NK-92 treated with Interleukin-12 subunit alpha and Interleukin-12 subunit beta, amount 100 ng/mL, for 24 hours (cell line): ENCODE measurements at places on chromosomes 5 and 9.

DNA sequence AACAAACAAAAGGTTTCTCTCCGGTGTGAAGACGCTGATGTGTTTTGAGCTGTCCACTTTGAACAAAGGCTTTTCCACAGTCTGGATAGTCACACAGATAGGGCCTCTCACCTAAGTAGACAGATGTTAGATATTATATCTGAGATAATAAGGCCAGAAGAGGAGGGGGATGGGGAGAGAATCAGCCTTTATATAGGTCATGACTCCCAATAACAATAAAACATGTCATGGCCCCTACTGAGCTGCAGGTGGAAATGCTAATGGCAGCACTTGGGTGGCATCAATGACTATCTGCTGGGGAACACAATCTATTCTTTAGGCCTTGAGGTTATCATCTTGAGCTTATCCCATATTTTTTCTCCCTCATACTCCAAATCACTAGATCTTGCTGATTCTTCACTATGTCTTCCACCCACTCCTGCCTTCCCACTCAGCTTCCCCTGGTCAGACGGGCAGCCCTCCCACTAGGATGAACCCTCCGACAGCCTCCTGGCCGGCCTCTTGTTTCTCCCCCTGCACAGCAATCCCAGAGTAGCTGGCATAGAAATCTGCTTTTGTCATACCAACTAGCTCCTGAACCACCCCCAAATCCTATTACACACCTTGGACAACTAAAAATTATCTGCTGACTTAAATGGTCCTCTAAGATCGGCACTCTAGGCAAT lies 11.5 kb upstream of the SLC35D2 start:
- no peak for DNase-seq

- DNase-seq, result no peak
Measured at GRCh38 chr5:1930880-1931603, 48.3 kb upstream of the IRX4 start.

DNA sequence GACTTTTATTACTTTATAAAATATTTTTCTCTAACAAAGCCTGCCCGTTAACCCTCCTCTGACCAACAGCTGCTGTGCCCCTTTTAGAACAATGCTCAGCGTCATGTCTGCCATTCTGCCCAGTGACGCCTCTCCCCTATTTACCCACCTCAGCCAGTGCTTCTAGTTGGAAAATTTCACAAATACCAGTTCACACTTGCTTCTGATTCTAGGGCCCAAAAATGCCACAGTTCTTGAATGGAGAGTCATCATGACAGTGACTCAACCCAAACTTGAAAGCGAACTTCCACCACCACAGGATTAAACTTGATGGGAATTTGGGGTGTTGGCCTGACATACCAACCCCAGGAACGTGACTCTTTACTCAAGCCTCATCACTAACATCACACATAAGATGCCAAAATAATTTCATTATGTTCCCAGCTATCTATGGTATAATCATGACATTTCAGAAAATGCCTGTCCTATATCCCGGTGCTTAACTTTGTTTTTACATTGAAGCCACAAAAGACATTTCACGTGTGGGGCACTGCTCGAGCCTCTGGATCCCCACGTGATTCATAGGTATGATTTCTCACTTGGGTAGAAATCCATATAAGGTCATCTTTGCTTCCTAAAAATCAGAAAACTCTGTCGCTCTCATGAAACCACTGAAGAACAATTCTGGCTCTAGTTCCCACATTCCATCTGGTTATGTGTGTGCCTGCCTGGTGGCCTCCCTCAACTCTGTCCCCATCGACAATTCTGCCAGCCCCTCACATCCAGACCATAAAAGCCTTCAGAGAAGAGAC lies 220.9 kb downstream of the ACTL7B start:
- no peak for DNase-seq

DNA sequence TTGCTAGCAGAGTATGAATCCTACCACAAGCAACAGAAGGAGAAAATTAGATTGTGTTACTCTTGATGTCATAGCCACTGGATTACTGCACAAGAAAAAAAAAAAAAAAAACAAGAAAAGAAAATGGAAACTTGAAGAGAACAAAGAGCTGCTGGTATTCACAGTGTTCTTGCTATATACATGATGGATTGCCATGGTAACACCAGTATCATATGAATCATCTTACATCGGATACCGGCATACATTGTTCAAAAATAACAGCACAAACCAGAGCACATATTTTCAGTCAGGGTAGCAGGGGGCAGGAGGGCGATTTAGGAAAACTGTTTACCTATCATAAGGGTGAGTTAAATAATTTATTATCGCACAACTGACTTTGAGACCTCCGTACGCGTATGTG lies 472.9 kb downstream of the PDE4D start:
- DNase-seq, result no peak

DNA sequence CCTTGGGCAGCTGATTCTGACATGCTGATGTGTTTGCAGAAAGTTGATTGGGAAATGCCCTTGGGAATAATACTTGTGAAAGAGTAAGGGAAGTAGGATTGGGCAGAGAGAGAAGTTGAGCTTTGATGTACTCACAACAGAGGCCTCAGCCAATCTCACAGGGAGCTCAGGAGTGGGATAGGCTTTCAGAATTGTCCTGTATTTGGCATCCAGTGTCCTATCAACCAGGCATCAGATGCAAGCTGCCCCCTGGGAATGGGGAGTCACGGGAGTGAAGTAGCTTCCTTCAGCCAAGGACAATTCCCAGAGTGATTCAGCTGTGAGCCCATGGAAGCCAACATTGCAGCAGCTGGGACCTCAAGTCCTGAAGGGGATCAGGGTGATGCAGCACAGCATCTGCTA lies 39.6 kb downstream of the DMAC1 start:
- DNase-seq, result no peak

GRCh38 chr5:60340965-60341471 lies 358.9 kb downstream of the DEPDC1B start:
- no peak for DNase-seq

GRCh38 chr5:33317271-33317670 lies 123.5 kb upstream of the TARS1 start:
- DNase-seq, result no peak

DNA sequence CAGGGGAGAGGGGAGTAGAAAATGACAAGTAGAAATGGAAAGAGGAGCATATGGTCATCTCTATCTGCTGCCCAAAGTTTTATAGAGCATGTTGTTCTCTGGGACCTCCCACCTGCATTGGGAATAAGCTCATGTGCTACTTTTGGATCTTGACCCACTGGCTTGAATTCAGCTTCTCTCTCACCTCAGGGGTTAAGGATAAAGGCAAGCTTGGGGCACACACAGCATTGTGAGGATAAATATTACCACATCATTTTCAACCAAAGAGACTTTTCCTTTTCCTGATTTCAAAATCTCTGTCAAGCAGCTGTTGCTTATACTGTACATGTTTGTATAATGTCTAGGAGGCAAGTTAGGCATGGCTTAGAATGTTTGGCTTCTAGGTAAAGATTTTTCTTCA lies 16.6 kb downstream of the ATP10B start:
- no peak for DNase-seq

DNA sequence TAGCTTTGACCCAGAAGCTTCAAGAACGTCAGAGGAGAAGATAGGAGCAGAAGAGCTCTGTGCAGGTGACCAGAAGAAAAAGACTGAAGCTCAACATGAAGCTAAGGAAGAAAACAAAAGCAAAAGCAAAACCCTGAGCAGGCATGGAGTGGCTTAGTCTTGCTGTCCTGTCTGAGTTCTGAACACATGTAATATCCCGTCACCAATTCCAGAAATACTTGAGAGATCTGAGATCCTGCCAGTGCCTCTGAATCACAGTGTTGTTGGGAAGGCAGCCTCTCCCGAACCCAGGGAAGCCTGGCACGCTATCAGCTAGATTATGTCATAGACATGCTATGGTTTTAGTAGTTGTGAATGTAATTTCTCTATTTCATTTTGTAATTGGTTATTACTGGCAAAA lies 235.7 kb downstream of the ICE1 start:
- no peak for DNase-seq

DNA sequence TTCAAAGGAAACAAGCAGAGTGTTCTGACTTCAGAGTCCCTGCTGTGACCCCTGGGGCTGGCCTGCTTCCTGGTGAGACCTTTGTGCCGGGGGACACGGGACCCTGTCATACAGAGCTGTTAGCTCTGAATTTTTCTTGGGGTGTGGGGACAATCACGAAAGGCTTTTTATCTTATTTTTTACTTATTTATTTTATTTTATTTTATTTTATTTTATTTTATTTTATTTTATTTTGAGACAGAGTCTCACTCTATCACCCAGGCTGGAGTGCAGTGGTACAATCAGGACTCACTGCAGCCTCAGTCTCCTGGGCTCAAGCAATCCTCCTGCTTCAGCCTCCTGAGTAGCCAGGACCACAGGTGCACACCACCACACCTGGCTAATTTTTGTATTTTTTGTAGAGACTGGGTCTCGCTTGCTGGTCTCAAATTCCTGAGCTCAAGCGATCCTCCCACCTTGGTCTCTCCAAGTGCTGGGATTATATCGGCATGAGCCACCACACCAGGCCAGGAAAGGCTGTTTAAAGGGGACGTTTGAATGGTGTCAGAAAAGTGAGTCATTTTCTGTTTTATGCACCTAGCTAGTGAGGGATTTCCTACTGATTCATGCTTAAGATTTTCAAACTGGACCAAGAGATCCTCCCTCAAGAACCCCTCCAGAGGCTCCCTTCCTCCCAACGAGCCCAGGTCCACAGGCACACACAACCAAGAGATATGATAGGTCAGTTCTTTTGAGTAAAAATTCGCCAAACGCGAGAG lies 75.7 kb downstream of the OLFM1 start:
- no peak for DNase-seq

GRCh38 chr5:126542441-126542840 lies 52.6 kb downstream of the ALDH7A1 start:
- no peak for DNase-seq

DNA sequence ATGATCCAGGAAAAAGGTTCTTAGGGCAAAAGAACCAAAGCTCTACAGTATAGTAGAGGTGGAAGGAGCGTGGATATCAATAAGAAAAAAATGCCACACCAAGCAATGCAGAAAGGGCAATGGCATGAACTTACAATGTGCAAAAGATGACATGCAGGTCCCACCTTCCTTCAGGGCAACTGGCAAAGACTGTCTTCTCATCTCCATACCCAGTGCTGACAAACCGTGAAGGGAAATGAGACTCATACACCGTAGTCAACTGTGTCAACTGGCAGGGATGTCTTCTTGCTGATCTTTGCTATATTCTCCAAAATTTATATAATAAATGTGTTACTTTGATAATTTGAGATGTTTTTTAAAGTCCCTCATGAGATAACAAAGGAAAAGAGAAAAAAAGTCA lies 36.0 kb downstream of the MED27 start:
- no peak for DNase-seq

DNA sequence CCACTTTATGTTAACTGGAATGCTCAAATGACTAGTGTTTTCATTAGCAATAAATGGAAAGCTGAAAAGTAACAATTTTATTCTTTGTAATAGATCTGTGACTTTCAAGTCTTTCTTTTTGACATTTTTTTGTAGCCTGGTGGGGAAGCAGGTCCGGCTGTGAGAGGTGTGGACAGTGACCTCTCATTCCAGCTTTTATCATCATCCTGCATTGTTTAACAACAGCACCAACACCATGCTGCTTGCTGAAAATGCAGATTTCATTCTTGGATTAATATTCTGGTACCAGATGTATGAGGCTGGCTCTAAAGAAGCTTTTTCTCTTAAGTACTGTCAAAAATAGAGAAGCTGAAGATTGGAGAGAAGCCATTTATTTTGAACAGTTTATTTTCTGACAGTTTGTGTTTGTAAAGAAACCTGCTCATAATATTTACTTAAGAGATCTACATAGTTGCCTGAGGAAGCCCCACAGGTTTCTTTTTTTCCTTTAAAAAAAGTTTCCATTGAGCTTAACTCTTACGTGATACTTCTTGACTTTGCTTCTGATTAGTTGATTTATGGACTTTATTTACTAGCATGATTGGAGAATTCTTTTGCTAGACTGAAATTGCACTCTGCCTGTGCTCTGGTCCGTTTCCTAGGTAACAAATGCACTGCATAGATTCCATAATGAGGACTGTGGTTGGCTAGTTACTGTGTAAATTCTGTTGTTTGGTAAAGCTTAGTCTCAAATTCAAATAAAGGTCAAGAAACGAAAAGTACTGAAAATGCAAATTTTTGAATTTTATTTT lies 3.4 kb downstream of the KIAA1958 start:
- no peak for DNase-seq

GRCh38 chr9:133187561-133188005 lies 21.5 kb downstream of the OBP2B start:
- DNase-seq, result no peak

DNA sequence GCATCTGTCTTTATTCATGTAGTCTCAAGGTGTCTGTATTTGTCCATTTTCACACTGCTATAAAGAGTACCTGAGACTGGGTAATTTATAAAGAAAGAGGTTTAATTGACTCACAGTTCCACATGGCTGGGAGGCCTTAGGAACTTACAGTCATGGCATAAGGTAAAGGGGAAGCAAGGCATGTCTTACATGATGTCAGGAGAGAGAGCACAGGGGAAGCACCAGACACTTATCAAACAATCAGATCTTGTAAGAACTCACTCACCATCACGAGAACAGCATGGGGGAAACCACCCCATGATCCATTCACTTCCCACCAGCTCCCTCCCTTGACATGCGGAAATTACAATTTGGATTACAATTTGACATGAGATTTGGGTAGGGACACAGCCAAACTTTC lies 44.2 kb downstream of the NLN start:
- DNase-seq, result no peak

DNA sequence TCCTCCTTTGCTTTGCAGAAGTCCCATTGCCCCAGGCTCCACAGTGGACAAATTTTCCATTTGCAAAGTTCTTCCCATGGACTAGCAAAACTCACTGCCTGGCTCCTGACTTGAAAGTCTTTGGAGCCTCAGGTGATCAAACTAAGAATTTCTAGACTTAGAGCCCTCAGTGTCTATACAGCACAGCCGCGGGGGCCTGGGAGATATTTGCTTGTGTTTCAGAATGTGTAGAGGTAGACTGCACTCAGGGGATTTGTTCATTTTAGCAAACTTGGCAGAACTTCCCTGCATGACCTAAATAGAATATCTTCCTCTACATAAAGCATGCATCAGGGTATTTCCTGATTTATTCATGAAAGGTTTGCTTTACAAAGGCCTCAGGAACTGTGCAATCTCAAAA lies 384.2 kb upstream of the ZNF462 start:
- no peak for DNase-seq

DNA sequence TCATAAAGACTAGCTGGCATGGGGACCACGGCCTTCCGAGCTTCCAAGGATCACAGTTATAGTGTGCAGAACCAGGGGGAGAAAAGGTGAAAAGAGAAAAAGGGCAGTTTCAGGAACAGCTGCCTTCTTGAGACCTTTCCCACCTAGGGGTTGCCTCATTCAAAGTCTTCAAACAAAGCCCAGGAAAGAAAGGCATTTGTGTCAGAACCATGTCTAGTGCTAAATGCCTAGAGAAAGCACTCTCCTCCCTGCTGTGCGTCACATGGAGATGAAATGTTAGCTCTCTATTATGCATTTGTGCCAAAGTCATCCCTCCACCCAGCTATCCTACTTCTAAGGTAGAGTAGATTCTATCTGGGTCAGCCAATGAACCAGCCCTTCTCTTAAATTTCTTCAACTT lies 1037.3 kb upstream of the WWC1 start:
- DNase-seq, result no peak
